ENCODE measurements at places on chromosomes 4 and X. TPM values are rescaled to one million over a fixed set of nuclear protein-coding genes. Genes with fewer than 3 reads are reported as not detected.

The EGFL6 gene
- polyA plus RNA-seq: 7.3 TPM

The CENPVL2 gene
- polyA plus RNA-seq: 0.19 TPM

- no peak for DNase-seq
Observed at GRCh38 chrX:11080741-11081305, 30.3 kb upstream of the HCCS start.

GRCh38 chr4:113899271-113900070, 80.0 kb downstream of the ARSJ start:
- no peak for DNase-seq

GRCh38 chr4:41431276-41431675, 106.7 kb upstream of the LIMCH1 start:
- no peak for DNase-seq

DNA sequence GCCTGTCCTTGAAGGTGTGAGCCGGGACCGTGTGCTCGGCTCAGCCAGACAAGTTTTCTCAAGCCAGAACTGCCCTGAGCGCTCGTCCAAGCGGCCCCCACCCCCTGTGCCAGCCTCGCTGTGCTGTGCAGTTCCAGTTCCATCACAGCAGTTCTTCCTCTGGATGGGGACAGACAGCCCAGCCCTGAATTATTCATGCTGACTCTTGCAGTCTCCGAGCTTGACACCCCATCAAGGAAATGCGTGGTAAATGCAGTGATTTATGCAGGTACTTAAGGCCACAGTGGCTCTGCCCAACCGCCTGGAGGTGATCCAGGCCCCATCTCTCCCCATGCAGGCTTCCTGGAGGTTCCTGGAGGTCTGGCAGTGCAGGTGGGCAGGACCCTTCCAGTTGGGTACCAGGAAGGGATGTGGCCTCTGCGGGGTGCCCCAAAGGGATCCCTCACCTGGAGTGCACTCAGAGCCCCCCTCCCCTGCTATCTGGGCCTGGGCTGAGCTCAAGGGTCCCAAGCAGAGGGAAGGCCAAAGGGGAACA, 44.8 kb upstream of the HMX1 start:
- DNase-seq: no peak

DNA sequence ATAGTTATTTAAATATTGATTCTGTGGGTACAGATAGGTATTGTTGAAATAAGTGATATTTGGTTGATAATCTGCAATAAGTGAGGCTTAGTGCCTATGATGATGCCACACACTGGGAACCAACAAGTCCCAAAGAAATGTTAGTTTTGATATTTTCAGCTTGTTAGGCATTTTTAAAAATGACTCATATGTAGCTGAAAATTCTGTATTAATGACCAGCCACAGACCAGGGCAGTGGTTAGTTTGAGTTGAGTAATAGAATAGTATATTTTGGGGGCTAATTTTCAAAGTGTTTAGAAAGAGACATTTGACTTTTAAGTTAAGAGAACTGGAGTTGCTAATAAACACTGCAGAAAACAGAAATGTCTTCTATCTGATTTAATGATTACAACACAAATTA, 9.4 kb downstream of the INTU start:
- no peak for DNase-seq

DNA sequence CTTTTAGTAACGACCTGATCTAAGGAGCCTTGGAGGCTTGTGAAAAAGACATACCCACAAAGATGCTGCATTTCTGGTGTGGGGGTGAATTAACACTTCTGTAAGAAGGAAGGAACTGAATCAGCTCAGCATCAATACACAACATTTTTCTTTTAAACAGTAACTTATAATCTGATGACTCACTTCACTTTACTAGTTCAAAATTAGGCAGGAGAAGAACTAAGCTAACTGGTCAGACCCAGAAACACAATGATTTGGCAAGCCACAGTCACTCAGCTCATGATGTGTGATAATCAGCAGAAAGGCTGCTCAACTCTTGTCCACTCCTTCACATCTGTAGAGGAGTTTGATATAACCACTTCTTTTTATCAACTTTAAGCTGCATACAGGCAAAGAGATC, 4.6 kb downstream of the MMAA start:
- no peak for DNase-seq

DNA sequence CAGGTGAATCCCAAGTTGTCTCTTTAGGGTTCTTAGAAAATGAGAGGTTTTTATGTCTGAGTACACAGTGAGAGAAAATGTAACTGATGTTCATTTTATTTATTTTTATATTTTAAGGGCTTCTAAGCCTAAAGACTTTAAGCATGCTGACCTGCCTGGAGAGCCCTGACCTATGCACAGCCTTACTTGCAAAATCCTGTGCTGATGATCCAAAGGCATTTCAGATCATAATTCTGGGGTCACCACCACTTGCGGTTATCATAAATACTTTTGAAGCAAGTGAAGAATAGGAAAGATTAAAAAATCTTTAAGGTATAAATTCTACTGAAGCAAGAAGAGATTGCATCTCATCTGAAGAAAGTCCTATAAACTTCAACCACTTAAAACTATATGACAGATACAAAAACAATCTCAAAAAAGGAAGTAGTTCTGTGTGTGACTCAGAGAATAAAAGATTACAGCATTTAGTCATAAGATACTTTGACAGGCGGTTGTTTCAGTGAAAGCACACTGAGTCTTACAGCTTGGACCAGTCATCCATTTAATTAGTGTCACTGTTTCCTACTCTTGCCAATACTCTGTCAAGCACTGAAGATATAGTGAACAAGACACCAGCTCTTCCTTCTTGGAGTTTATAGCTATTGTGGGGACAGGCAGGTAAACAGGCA, 245.2 kb upstream of the DIPK2B start:
- DNase-seq: no peak

GRCh38 chr4:1218634-1219565, 30.0 kb downstream of the CTBP1 start:
- no peak for DNase-seq
